Endothelial cell (in vitro differentiated cells): ENCODE measurements at places on chromosomes 7 and 10. TPM values are rescaled to one million over a fixed set of nuclear protein-coding genes. Genes with fewer than 3 reads are reported as not detected.

DNA sequence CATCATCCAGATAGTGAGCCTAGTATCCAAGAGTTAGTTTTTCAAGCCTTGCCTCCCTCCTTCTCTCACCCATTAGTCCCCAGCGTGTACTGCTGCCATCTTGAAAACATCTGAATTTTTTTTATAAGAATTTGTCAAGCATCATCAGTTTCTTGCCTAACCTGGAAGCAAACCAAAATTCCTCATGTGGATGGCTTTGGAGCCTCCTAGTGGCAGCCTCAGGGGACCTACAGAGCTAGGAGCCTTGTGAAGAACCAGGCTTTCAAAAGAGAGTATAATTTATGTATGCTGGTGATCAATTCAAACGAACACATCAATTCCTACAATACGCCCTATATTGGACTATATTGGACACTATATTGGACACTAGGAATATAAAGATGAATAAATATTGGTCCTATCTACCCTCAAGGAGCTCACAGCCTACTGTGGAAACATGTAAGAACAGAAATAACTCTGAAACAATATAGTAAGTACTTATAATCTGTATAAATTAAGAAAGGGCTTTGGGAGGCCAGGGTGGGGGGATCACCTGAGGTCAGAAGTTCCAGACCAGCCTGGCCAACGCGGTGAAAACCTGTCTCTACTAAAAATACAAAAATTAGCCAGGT is 63.4 kb downstream of the HPSE2 start:
- H3K27ac ChIP-seq, result no peak overlapping the region
- no peaks in the 10 kb centered on the region for H3K36me3 ChIP-seq
- H3K4me3 ChIP-seq, result no peak overlapping the region

DNA sequence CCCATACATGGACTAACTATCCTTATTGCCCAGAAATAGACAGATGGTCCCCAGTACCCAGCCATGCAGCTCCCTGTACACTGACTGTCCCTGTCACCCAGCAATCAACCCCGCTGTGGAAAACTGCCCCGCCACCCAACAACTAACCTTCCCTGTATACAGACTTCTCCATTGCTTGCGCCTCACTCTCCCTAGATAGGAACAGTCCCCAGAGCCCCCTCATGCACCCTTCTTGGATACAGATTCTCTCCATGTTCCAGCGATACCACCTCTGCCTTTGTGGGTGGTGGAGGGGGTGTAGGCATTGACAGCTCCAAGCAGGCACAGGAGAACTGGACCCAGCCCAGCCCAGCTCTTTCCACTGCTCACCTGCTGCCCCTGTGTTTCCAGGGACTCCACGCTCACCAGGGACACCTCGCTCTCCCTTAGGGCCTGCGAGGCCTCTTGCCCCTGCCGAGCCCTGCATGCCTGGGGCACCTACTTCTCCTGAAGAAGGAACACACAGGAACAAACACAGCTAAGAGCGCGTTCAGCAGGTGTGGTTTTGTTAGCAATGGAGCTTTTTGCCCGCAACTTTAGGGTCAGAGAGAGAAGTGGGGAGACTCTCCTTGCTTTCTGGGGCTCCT is 7.2 kb downstream of the SFTPD start:
- H3K4me1 ChIP-seq, result peaks cover 16% of the 10 kb centered on the region
- H3K27me3 ChIP-seq, result peaks cover 18% of the 10 kb centered on the region
- peak overlapping the region; percentile 51 for H3K4me3 ChIP-seq
- peak; percentile 2 for DNase-seq

- H3K4me3 ChIP-seq, result no peak overlapping the region
- DNase-seq, result no peak
- H3K4me1 ChIP-seq, result peaks cover 43% of the 10 kb centered on the region
Measured at GRCh38 chr10:70474780-70475179, 3.8 kb upstream of the PALD1 start.

DNA sequence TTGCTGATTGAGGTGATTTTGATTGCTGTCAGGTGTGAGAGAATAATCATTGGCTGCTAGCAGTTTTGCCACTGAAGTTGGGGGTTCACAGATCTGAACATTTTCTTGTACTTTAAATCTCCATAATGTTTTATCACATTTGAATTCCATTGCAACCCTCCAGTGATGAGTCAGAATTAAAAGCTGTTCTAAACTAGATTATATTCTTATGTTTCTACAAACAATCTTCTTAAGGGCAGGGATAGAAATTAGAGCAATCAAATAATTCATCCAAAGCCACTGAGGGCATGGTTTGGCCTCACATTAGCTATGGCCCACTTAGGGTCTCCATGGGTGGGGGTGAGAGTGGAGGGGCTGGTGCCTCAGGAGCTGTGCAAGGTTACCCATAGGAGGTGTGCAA is 53.0 kb upstream of the RPA3 start:
- DNase-seq, result no peak
- no peak overlapping the region for H3K4me3 ChIP-seq
- H3K27ac ChIP-seq, result no peak overlapping the region
- H3K36me3 ChIP-seq, result no peaks in the 10 kb centered on the region
- H3K4me1 ChIP-seq, result no peaks in the 10 kb centered on the region

- no peak for DNase-seq
- no peak overlapping the region for H3K27ac ChIP-seq
- H3K4me3 ChIP-seq, result no peak overlapping the region
- no peaks in the 10 kb centered on the region for H3K36me3 ChIP-seq
Measured at GRCh38 chr10:88820748-88821401, 18.3 kb downstream of the LIPM start.

GRCh38 chr10:119849031-119849789 is 23.4 kb downstream of the MCMBP start:
- peaks cover 31% of the 10 kb centered on the region for H3K36me3 ChIP-seq
- H3K27me3 ChIP-seq, result no peaks in the 10 kb centered on the region
- no peak overlapping the region for H3K4me3 ChIP-seq
- H3K27ac ChIP-seq, result no peak overlapping the region
- no peaks in the 10 kb centered on the region for H3K4me1 ChIP-seq

DNA sequence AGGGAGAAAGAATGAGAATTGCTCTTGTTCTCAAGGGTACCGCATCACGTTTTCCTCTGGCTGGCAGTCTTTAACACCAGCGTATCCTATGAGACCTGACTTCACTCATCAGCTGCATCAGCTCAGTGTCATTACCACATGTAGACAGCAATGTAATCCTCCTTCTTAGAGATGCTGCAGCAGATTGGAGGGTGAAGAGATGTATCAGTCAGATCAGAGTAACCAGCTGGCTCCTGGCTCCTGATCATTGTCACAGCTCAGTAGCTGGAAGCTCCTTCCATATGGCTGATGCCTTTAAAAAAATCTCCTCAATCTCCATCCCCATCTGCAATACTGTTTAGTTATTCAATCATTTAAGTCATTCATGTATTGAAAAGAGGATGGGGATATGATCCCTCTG is 39.7 kb upstream of the EPHB6 start:
- H3K4me1 ChIP-seq, result no peaks in the 10 kb centered on the region
- no peak overlapping the region for H3K4me3 ChIP-seq
- H3K27me3 ChIP-seq, result no peaks in the 10 kb centered on the region
- no peak for DNase-seq

- DNase-seq, result no peak
- H3K4me3 ChIP-seq, result no peak overlapping the region
- H3K27me3 ChIP-seq, result no peaks in the 10 kb centered on the region
- peaks cover 4% of the 10 kb centered on the region for H3K4me1 ChIP-seq
- no peak overlapping the region for H3K27ac ChIP-seq
Measured at GRCh38 chr10:4195213-4195612, 410.2 kb upstream of the KLF6 start.

DNA sequence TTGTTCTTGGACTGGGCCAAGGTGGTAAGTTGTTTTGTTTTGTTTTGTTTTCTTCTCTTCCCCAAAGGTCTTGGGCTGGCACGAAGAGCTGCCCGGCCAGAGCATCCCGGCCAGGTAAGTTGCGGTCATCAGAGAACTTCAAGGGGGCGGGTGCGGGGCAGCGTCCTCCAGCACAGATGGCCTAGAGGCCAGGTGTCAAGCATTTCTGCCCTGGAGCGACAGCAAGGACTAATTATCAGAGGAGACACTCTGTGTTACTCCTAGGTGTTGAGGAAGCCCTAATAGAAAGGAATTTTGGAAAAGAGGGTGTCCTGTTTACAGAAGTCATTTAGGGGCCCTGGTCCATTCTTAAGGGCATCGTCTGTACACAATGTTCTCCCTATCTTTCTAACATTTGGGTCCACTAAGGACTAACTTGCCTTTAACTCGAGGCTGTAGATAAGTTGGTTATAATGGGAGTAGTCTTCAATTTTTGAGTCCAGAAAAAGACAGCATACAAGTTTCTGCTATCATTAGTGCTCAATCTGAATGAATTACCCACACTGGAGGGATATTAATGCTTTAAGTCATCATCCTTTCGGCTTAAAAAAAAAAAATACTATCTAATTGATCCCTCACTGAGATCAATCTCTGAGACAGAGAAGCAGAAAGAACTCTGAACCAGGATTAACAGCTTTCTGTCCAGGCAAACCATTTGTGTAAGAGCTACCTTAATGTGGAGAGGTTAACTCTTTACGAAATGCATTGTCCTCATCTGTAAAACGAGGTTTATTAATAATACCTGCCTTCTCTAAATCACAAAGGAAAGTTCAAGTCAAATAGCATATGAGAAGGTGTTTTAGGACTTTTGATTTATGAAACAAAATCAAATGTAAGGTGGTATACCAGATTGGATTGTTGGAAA is 1.5 kb downstream of the ITGB8 start:
- DNase-seq, result no peak
- no peaks in the 10 kb centered on the region for H3K36me3 ChIP-seq
- H3K4me1 ChIP-seq, result peaks cover 12% of the 10 kb centered on the region
- H3K27me3 ChIP-seq, result peaks cover 17% of the 10 kb centered on the region

NUTM2A gene
- total RNA-seq, result 2.6 TPM

CYP2C19 gene
- not detected for total RNA-seq
